GM04503 (cell line): ENCODE measurements at places on chromosomes 16 and 17.

- no peak for DNase-seq
These were observed 162.4 kb upstream of the FAM20A start for GRCh38 chr17:68763562-68763961.

DNA sequence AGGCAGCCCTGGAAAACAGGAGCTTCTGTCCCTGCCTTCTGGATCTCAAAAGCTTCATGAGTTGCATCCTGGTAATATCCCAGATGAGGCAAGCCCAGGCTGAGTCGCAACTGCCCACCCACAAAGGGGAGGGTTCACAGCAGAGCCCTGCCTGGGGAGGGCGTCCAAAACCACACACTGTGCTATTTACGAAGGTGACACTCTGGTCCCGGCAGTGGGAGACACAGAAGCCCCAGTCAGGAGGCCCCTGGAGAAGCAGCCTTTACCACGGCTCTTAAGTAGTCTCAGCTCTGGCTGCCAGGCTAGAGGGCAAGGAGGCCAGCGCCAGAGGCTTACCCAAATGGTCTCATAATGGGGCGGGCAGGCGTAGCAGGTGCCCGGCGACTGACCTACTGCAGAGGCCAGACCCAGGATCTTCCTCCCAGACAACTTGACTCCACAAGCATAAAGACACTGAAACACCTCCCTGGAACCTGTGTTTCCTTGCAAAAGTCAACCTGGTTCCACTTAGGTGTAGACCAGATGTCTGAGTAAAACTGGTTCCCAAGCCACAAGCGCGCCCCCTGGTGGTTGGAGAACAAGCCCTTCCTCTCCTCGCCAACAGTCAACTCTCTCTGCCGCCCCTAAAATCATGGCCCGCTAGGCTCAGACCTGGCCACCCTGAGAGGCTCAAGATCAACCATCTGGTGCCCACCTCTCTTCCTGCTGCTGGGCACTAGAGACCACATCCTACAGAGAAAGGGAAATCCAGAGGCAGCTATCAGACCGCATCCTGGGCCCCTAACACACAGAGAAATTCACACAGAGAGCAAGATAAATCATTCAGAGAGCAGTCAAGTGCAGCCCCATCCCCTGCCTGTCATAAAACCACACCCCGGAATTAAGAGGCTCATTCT is 5.2 kb downstream of the AXIN2 start:
- DNase-seq: no peak

DNA sequence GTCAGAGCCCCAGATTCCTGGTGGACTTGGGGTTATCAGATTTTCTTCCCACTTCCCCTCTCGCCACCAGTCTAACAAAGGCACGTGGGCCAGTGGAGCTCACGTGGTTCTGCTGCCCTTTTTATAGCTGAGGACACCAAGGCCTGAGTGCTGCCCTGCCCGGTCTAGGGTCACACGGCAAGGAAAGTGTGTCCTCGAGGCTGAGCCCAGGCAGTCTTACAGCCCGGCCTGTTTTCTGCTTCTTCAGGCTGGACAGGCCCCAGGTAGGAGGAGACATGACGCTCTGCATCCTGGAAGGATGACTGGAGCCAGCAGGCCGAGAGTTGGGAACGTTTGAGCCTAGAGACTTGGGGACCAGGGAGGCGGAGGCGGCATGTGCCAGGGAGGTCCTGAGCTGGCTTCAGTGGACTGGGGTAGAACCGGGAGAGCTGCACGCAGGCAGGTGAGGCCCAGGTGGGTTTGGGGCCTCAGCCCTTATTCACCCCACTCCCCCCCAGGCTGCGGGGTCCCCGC is 3.5 kb downstream of the CTRB1 start:
- no peak for DNase-seq

DNA sequence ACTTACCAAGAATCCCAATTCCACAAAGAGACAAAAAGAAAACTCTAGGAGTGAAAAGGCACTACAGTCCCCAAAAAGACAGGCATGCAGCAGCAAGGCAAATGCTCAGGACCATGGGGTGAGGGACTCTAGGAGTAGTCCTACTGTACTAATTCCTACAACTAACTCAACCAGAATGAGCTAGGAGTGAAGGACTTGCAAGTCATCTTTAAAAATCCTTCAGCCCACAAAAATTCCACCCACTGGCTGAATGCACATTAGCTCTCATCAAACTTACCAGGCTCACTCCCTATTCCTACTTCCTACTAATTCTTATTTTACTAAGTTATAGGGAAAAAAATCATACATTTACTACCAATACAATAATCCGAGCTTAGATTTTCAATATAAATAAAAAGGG is 141.7 kb upstream of the C17orf78 start:
- no peak for DNase-seq

- no peak for DNase-seq
These were observed 5.3 kb upstream of the HSD11B2 start for GRCh38 chr16:67425580-67425979.

DNA sequence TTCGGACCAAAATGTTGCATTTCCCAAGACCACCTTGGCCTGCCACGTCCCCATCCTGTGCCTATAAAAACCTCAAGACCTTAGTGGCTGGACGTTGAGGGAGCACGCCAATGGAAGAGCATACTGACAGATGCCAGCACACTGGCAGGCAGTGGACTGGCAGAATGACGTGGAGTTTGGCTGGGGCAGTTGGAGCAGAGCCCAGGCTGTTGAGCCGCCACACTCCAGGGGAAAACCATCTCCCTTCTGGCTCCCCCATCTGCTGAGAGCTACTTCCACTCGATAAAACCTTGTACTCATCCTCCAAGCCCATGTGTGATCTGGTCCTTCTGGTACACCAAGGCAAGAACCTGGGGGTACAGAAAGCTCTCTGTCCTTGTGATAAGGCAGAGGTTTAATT is 494.1 kb downstream of the CDH11 start:
- no peak for DNase-seq

GRCh38 chr16:85332175-85332574 is 219.9 kb upstream of the CIBAR2 start:
- no peak for DNase-seq

GRCh38 chr17:81412490-81413093 is 17.3 kb downstream of the BAHCC1 start:
- no peak for DNase-seq

DNA sequence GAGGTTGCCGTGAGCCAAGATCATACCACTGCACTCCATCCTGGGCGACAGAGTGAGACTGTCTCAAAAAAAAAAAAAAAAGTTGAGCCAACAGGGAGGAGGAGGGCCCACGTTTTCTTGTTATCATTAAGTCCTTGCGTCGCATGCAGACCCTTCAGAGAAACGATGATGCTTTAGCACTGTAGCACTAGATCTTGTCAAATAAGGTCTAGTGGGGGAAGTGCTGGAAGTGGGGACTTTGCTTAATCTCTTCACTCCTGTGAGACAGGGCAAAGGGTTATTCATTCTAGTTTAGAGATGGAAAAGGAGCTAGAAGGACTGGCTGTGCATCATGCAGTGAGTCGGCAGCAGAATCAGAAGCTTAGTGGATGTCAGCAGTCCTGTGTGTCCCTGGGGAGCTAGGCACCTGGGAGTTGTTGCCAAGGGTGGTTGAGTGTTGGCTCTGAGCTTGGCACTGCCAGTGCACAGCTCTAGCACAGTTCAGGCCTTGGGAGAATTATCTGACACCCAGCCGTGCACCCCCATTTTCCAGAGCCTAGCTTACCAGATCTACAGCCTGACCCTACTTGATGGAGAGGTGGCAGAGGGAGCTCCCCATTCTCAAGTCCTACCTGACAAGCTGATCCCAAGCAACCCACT is 33.4 kb upstream of the TBX2 start:
- no peak for DNase-seq

- no peak for DNase-seq
These were observed 217.2 kb downstream of the SNX29 start for GRCh38 chr16:12193692-12194091.
